Sciatic nerve (tissue), 2 donors: ENCODE measurements at places on chromosomes 6 and 20. TPM values are rescaled to one million over a fixed set of nuclear protein-coding genes. Genes with fewer than 3 reads are reported as not detected.

The BMP7 gene
- total RNA-seq: 17.3 TPM

The PCK1 gene
- total RNA-seq: 5.3 TPM

The OXT gene
- total RNA-seq: not detected

The PSMF1 gene
- total RNA-seq: 187 TPM

- no peak for DNase-seq
These were observed 82.3 kb upstream of the PHACTR2 start for GRCh38 chr6:143595251-143596036.

DNA sequence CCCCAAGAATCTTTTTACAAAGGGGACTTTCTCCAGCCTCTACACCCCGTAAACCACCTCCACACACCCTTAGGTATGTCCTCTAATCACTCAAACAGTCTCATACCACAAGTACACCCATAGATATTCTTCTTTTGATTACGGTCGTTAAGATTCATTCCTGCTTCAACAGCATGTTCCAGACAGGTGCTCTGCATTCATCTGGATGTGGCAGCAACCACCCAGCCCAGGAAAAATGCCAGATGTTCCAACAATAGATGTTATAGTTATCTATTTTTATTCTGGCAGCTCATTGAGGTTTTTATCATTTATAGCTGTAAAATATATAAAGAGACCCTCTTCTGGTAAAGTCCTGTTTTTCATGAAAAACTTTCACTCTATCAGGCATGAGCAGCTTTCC, 60.7 kb downstream of the SIM1 start:
- DNase-seq: no peak
